Activated T-cell treated with anti-CD3 and anti-CD28 coated beads, Interleukin-2, amount 50 U/mL, for 4 hours (primary cell): ENCODE measurements at places on chromosomes 3 and 15.

GRCh38 chr3:118973050-118973449, 61.6 kb downstream of the IGSF11 start:
- DNase-seq, result no peak

GRCh38 chr15:72774696-72775383, 8.7 kb downstream of the ADPGK start:
- DNase-seq, result no peak

DNA sequence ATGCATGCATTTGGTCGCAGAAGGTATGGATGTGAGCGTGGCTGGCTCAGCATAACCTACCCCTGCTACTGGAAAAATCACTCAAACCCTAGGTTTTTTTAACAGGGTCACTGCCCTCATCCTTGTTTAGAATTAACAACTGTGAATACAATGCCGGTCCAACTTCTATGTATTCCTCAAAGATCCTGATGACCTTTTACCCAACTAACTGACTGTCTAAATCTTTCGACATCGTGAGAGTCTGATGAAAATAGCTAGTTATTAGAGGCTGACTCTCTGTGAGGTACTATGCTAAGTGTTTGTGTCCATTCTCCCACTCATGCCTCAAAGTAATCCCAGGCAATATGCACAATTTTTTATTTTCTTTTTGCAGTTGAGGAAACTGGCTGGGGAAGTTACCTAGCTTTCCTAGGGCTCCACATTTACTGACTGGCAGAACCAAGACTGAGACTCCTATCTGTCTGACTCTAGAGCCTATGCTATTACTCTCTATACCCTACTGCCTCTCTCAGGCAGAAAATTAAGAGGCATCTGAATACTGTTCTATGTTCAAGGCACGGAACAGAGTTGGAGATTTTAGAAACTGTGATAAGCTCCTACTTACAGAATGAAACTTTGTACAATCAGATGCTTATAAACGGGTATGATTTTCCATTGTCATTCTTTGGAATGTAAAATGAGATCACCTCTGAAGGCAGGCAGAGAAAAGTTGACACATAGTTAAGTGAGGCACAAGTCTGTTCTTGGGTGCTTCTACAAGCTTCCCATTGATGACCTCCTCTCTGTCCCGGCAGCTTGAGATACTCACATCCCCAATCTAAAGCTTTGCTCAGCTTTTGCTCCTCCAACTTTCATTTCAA, 56.4 kb downstream of the FILIP1L start:
- DNase-seq, result no peak

- no peak for DNase-seq
Measured at GRCh38 chr3:101202640-101203039, 117.7 kb downstream of the IMPG2 start.

DNA sequence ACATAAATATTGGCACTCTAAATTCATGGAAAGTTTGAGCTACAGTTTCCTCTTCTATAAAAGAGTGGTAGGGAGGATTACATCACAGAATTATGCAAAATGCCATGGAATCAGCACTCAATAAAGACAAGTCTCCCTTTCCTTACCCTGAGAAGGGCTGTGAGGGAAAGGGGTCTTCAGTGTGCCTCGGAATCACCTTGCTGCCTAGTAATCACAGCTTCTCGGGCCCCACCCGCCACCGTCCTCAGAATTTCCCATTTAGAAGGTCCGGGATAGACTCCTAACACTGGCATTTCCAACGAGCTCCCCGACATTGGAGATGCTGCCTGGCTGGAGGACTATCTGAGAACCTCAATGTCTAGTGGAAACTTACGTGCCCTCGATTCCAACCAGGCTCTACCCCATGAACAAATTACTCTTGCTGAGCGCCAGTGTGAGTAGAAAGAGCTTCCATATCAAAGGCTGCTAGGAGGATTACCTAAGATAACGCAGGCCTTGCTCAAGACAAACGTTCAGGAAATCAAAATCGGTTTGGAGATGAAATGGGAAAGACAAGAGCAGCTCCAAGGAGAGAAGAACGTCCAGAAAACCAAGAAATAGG, 92.1 kb upstream of the CHD2 start:
- no peak for DNase-seq
